ENCODE measurements at places on chromosomes 4 and X.

DNA sequence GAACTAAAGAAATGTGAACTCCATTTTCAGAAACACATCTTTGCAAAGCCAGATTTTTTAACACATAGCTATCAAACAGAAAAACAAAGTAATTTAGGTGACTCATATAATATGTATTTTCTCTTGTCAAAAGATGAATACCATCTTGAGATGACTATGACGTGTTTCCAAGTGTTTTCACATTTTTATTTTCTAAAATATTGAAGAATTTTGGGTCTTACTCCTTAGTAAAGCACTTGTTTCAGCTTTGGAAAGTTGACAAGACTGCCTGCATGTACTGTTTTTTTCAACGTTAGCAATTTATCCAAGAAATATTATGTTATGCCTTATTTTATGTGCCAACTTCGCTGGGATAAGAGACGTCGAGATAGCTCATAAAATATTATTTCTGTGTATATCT, 733.9 kb upstream of the EPHA5 start:
- DNase-seq, result no peak

DNA sequence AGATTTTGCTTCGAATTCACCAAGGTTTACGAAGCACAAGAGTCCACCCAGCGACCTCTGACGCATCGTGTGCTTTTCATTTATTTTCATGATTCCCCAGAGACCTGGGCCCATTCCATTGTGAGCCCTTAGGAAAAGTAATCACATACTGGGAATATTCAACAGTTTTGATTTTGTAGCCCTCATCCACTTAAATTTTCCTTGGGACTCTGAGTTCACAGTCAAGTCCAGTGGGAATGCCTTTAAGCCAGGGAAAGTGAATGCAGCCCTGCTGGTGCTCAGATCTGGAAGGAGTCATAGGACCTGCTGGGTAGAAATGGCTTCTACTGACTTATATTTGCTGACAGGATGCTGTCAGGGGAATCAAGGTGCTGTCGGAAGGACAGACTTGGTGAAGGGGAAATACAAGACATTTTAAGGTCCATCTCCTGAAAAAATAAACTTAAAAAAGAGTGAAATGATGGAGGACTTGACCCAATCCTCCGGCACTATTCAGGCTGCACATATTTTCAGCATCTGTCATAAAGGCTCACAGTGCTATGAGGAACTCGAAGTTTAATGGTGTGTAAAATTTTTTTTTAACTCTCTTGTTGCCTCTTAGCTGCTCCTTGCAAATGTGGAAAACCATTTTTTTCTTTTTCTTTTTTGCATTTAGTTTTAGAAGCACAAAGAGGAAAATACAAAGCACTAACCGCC, 204.9 kb downstream of the MID1 start:
- DNase-seq, result no peak

- no peak for DNase-seq
Observed at GRCh38 chr4:175413561-175413960, 398.5 kb downstream of the GPM6A start.

DNA sequence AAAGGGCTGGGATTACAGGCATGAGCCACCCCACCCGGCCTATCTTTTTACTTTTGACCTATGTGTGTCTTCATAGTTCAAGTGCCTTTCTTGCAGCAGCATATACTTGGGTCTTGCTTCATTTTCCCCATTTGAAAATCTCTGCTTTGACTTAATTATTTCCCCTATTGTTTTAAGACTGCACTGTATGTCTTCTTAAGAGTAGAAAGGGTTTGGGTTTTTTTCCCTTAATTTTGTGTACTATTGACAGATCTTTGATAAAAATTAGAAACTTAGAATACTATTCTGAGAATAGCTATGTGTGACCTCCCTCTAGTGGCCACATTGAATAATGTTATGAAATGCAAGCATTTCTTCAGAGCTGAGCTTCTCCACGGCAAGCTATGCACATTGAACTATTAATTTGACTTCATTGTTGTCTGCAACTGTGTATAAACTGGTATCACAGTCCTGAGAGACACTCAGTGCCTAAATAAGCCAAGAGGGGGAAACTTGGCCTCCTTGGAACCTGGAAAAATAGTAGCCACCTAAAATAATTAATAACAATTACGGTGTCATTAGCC, 8.7 kb upstream of the SLC25A4 start:
- DNase-seq, result peak; percentile 59

GRCh38 chr4:93346840-93347239, 481.7 kb upstream of the ATOH1 start:
- DNase-seq, result no peak

DNA sequence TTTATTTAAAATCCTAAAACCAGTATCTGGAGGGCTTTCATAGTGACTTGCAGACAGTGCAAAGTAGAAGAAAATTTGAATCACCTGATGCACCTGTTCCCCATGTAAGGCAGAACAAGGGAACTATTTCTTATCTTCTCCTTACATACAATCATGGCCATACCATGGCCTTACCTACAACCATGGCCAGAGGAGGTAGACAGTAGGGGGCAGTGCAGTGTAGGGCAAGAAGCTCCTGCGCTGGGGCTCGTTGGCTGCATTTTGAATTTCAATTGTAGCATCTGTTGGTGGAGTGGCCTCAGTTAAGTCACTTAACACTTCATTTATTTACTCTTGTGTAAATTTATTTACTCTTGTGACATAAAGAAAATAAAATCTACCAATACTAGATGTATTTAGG, 33.0 kb downstream of the GALNTL6 start:
- DNase-seq, result no peak

- no peak for DNase-seq
Observed at GRCh38 chr4:66216252-66216651, 546.0 kb upstream of the EPHA5 start.

DNA sequence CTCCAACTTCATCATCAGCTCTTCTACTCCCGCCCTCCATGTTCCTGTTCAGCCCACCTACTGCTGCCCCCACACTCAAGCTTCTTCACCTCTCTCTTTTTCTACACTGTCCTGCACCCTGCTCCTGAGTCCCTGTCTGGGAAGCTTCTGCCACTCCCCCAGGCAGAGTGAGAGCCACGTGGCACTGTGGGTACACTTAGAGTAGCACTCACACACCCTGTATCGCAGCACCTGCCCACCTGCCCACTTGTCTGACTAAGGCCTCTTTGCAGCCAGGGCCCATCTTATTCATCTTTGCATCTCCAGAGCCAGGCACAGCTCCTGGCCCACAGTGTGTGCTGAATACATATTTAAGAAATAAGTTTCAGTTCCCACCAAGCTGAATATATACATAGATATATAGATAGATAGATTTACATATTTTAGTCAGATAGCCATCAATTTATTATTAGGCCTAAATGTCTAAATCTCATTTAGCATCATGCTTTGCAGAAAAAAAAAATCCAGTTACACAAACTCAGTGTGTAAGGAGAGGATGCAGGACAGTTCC, 24.9 kb downstream of the CCDC149 start:
- no peak for DNase-seq

GRCh38 chr4:76055016-76055415, 19.1 kb upstream of the CXCL11 start:
- no peak for DNase-seq

- no peak for DNase-seq
Observed at GRCh38 chr4:90007494-90008167, 113.0 kb downstream of the MMRN1 start.

- no peak for DNase-seq
Observed at GRCh38 chr4:138645289-138645688, 370.3 kb upstream of the NOCT start.

DNA sequence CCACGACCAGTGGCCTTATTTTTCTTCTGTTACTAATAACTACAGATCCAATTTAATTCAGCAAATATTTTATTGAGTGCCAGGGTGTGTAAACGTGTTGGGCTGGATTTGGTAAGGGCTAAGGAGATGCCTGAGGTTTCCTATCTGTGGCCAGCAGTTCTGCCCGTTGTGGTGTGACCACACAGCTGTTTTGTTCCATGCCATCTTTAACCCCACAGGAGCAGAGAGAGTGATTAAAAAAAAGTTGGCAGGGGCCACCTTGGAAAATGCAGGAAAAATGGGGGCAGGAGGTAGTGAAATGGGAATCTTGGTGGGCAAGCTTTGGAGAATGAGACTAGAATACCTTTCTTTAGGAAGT, 1.1 kb downstream of the PLAC8 start:
- DNase-seq, result no peak

GRCh38 chrX:15645266-15645665, 19.3 kb downstream of the CLTRN start:
- no peak for DNase-seq

DNA sequence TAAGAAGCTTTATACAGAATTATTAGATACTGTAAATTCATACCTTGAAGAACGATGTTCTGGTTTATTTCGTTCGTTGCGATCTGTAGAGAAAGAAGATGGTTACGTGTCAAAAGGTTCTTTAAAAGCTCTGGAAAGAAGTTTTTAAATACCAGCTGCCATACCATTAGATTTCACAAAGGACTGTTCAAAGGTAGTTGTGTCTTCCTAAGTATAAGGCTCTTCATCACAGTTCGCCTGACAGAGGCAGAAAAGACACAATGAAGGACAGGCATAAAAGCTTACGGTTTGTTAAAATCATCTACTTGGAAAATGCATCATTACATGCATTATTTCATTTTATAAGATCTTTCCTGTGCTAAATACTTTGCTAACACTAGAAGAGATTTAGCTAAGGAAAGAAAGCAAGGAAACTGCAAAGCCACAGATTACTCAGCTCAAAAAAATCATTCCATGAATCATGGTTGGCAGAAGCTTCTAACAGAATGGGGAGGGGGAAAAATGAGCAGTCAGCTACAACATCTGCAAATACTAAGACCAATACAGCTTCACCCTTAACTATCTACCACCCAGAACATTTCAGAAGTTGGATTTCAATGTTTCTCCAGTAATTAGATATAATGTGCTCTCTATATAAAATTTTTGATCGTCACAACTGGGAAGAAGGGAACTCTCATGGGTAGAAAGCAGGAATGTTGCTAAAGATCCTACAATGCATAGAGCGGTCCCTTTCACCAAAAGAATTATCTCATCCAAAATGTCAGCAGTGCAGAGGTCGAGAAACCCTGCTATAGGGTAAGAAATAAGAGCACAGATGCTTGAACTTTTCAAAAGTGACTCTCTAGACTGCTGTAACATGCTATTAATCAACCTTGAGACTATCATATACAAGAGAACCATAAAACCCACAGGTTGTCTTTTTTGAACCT, 50.7 kb upstream of the PRSS48 start:
- no peak for DNase-seq

- DNase-seq, result no peak
Observed at GRCh38 chrX:119401569-119401968, 2.4 kb downstream of the SLC25A43 start.

DNA sequence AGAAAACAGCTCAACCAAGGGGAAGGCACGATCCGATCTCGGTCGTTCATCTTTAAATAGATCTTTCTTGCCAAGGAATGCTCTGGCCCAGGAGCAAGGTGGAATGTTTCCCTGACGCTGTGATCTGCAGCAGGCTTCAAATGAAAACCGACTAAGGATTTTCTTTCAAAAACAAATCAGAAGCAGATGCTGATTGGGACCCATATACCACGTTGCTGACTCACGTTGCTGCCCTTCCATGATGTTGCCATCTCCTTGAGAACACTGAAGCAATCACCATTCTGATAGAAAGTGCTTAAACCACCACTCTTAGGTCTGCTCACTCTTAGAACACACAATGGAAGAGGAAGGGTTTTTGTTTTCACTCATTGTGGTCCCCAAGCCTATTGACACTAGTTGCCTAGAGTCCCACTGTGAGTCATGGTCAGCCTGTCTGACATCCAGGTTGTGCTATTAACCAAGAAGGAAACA, 26.1 kb downstream of the LAMTOR3 start:
- DNase-seq, result no peak

GRCh38 chr4:1315836-1316536, 26.3 kb downstream of the MAEA start:
- no peak for DNase-seq

DNA sequence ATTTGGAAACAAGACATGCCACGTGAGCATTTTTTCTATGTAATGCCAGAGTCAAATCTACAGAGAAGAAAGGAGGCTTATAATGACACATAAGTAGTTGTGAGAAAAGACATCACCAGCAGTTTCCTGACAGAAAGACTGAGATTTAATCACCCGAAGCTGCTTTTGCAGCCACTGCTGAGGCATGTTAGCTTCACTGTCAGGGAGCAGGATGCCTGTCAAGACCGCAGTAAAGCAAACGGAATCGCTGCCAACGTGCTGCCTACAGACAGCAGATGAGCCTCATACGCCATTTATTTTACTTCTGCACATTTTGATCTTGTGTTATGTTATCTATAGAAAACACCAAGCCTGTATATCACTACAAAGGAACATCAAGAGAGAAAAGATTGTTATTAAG, 68.7 kb upstream of the NDST3 start:
- no peak for DNase-seq

GRCh38 chrX:28697732-28698131, 110.5 kb downstream of the IL1RAPL1 start:
- DNase-seq, result no peak

DNA sequence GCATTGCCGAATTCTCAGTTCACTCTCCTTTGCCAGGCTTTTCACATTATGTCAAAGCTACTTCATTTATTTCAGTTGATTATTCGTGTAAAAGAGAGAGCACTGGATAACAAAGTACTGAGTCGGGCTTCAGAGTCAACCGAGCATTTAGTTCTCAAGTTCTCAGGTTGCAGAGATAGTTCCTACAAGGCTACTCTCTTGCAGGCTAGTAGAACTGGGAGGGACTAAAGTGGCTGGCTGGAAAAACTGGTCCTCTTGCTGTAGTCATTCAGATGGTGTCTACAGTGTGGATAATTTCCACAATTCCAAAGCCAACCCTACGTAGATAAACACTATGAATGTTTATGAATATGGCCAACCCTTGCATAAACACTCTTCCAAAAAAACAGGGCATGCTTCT, 4.6 kb upstream of the CCNG2 start:
- DNase-seq, result no peak

Data from CD4-positive, alpha-beta T cell treated with Interleukin-10 for 1 hour (primary cell).